ENCODE measurements at places on chromosomes 13 and 19.

DNA sequence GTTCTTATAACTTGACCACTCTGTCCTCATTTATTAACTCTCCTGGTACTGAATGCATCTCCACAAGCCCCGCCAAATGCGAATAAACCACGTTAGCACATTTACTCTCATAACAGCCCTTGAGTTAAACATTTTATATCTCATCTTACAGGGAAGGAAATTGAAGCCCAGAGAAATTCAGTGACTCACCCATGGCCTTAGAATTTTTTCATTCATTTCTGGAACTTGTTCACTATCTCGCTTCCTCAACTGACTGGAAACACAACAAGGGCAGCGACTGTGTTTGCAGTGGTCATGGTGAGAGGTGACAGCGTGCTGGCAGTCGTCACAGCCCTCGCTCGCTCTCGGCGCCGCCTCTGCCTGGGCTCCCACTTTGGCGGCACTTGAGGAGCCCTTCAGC, 39.5 kb downstream of the SERP2 start:
- DNase-seq, result no peak

DNA sequence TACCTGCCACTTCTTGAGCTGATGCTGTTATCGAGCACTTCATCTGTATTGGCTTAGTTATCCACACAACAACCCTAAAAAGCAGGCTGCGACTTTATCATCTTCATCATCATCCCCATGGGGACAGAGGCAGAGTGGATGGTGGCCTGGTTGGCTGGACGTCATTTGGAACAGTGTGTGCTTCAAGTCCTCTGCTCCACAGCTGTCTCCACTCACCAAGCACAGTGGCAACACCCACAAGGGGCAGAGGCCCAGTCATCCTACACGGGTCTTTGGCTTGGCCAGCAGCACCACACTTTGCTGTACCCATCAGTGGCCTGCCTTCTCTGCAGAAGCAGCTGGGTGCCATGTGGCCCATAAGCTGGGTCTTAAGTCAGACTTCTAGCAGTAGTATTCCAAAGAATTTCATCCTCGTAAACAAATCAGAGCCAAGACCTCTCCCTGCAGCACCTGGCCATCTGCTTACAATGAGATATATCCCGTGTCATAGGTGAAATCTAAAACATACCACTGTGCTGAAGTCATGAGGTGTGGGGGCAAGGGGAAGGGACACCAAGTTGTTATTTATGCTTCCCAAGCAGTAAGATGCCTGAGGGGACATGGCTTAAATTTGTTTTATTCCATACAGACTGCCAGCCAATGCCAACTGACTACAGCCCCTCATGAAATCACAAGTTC, 47.9 kb upstream of the EPHX3 start:
- no peak for DNase-seq

GRCh38 chr19:29482855-29483640, 42.7 kb upstream of the VSTM2B start:
- DNase-seq, result no peak

DNA sequence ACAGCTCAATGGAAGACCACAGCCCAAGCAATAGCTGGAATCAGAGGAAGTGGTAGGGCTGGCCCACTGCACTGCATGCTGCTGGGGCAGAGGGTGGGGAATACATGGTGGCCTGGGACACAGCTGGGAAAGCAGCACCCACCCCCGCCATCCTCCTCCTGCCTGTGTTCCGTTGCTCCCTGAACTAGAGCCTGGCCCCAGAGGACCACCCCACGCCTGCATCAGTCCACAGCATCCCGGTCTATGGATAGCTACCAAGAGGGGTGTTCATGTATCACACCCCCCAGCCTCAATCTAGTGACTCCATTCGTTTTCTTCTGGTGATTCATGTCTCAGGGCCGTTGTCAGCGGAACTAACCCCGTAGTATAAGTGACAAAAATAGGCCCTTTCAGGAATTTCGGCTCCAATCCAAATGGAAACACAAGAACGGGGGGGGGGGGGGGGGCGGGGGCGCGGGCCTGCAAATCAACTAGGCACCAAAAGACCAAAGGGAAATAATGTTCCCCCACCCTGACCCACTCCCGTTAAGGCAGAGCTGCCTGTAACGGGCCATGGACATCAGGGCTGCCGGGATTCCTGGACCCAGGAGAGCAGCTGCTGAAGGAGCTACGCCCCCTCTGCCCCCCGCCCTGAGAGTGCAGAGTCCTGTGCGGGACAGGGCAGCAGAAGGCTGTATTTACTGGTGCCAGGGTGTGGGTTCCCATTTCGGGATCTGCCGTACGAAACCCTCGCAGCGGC, 18.9 kb upstream of the EPHX3 start:
- peak; percentile 85 for DNase-seq

DNA sequence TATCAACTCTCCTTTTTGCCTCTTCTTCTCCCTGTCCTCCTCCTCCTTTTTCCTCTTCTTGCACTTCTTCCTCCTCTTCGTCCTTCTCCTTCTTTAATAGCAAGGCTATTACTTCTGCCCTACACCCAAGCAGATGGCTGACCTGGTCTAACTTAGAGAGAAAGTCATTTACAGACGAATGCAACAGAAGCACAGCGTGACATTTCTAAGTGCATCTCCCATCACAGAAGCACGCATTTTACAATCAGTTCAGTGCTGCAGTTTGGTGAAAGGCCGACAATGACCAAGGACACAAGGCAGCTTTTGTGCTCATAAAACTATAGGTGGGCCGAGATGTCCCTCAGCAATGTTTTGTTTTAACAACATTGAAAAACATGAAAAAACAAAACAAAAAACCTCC, 231.5 kb downstream of the FGF14 start:
- DNase-seq, result no peak

DNA sequence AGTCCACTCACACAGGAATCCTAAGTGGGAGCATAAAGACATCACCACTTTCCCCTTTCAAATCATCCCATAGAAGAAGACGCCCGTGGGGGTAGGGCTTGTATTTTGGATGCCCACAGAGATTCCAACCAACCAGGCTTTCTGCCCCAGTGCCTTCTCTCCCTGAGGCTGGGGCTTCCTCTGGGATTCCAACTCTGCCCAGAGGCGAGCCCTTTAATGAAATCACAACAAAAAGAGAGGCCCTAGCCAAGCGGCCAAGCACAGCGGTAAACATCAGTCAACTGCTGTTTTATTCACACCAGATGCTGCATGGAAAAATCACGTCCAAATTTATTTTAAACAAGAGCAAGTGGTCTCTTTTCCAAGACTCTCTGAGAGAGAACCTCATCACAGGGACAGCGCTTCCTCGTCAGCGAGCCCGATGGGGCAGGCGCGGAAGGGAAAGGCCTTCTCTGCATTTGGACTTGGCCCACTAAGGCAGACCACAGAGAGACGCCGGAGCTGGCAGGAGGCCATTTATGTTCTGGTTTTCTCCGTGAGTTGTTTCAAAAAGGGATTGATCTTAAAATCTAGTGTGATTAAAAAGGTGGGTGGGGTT, 31.5 kb downstream of the ADPRHL1 start:
- DNase-seq, result no peak

DNA sequence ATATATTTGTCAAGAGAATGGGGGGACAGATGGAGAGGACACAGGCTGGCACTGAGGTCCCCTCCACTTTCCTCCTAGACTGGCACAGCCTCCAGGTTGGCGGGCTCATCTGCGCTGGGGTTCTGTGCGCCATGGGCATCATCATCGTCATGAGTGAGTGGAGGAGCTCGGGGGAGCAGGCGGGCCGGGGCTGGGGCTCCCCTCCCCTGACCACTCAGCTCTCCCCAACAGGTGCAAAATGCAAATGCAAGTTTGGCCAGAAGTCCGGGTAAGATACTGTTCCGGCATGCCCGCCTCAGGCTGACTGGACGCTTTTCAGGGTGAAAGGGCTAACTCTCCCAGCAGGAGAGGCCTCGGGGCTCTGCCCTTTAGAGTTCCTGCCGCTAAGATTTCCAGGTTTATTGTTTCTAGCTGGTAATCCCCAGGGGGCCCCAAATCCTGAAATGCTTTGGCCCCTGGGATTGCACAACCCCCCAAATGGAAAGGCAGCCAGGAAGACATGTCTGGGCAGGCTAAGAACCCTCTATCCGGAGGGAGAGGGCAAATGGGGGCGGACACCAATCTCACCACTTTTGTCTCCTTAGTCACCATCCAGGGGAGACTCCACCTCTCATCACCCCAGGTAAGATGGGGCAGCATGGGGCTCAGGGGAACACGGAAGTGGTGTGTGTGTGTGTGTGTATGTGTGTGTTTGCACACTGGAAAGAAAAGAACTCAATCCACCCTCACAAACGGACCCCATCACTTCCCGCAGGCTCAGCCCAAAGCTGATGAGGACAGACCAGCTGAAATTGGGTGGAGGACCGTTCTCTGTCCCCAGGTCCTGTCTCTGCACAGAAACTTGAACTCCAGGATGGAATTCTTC, 7.3 kb downstream of the FXYD3 start:
- DNase-seq, result no peak

- no peak for DNase-seq
Observed at GRCh38 chr19:39413272-39413910, 922 bp downstream of the PLEKHG2 start.

- no peak for DNase-seq
Observed at GRCh38 chr19:6842871-6843607, 44.3 kb upstream of the ADGRE1 start.

GRCh38 chr19:43790587-43790986, 9.8 kb upstream of the KCNN4 start:
- no peak for DNase-seq

GRCh38 chr13:86446311-86446710, 647.1 kb upstream of the SLITRK6 start:
- no peak for DNase-seq

GRCh38 chr13:74669149-74669548, 534.9 kb upstream of the KLF12 start:
- no peak for DNase-seq

GRCh38 chr13:33933810-33934209, 115.9 kb downstream of the RFC3 start:
- no peak for DNase-seq

GRCh38 chr19:13138916-13139198, 11.3 kb downstream of the STX10 start:
- no peak for DNase-seq

DNA sequence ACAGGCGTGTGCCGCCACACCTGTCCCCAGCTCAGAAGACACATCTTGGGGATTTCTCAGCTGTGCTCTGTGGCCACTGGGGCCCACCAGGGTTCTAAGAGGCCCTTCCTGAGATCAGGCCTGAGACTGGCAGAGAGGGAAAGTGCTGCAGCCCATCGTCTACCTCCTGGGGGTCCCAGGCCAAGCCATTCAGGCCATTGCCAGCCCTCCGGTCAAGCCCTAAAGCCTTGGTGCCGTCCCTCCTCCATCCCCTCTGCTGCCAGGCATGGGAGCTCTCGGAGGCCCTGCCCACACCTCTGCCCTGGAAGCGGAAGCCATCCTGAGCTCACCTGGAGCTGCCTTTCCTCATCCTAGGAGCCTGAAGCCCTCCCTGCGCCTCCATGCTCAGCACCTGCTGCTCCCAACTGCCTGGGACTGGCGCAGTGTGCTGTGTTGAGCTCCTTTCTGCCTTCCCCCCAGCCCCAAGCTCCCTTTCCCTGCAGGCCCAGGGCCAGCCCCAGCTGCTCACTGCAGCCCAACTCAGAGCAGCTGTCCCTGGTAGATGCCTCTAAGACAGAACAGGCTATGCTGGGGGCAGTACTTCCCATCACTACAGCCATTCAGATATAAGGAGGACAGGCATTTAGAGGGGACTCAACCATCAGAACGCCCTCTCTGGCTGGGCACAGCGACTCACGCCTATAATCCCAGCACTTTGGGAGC, 2.9 kb downstream of the SLC7A9 start:
- DNase-seq, result no peak

DNA sequence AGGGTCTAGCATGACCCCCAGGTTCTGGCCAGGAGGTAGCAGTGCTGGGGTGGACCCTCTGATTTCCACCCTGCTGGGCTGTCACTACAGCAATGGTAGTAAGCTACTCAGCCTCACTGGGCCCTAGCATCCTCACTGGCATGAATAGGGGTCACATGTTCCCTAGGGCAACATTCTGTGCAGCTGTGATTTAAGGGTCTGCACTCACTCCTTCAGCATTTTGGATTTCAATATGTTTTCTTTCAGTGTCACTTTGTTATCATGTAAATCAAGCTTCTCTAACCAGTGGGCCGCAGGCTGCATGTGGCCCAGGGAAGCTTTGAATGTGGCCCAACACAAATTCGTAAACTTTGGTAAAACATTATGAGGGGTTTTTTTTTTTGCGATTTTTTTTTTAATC, 57.8 kb downstream of the SPATA13 start:
- no peak for DNase-seq

DNA sequence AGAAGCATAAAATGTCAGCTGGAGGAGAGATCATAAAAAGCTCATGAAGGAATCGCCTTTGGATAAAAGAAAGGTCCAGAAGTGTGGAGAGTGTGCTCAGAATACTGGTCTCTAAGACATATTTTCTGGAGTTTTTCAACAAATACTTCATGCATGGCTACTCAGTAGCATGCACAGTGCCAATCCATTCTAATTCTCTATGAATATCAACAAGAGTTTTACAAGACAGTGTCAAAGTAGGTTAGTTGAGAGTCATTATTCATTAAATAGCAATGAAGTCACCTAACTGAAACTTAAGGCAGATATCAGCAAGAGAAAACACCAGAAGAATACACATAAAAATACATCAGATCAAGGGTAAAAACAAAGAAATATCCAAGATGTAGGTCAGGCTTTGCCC, 1243.2 kb upstream of the SLC10A2 start:
- DNase-seq, result no peak

GRCh38 chr13:50549221-50549942, 294.1 kb downstream of the DLEU7 start:
- DNase-seq, result no peak

DNA sequence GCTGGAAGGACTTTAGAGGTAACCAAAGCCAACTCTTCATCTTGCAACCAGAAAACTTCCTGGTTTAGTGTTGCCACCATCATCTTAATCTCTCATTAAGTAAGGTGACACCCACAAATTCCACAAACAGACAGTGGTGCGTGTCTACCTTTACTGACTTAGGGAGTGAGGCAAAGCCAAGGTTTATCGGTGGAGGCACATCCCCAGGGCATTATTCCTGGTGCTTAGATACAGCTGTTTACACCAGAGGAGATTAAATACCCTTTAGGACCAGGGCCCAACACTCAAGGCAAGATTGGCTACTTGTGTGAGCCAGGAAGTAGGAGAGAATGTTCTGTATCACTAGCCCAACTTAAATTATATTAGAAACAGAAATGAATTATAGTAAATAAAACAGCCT, 9.5 kb downstream of the STOML3 start:
- DNase-seq, result no peak

GRCh38 chr13:101624981-101625380, 172.5 kb downstream of the ITGBL1 start:
- no peak for DNase-seq

- no peak for DNase-seq
Observed at GRCh38 chr19:55146705-55147273, 2.2 kb downstream of the TNNT1 start.
